ENCODE measurements at places on chromosomes 7 and 10.
A peak's percentile ranks its signal among the peaks of the same experiment; 100 is the strongest.

GRCh38 chr7:116801092-116801710, 61.2 kb upstream of the CAPZA2 start:
- DNase-seq, result no peak

DNA sequence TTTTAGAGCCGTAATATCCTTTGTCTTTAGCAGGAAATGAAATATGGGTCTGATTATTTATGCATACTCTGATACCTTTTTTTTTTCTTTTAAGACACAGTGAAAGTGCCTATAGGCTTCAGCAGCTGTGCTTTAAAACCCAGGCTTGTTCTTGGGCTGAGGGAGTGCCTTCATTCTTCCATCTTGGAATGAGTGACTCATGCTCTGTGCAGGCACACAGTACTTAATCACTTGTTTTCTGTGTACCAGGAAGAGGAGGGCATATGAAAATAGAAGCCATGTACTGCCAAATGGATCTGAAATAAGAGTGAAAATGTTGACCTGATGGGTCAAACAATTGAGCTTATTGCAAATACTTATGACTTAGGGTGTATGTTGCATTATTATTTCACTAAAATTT, 12.0 kb downstream of the INPP5F start:
- no peak for DNase-seq

GRCh38 chr7:99489235-99489634, 10.8 kb downstream of the ZNF394 start:
- no peak for DNase-seq

- DNase-seq, result no peak
These were observed 148.5 kb downstream of the MTERF1 start for GRCh38 chr7:91731976-91732375.

DNA sequence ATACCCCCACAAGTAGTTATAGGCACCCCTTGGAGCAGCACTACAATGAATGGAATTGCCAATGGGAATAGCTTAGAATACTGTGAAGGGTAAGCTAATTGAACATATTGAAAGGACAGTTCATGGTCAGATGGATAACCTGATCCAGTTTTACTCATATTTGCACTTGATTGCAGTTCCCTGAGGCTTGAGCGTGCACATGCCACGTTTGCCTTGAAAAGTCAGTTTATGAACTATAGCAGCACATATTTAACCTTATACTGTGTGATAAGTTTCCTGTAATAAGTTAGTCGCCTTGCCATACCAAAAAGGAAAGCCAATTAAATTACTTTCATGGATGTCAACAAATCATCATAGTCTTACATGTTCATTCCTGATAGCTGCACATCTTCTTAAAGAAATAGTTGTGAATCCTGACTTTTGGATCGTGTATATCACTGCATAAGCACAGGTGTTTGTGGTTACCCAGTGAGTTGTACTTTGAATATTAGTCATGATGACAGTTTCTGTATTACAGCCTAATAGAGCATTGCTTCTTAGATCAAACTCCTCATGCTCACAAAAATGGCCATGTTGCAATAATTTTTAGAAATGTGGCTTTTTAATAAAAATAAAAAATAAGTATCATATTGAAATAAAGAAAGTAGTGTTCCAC, 21.6 kb downstream of the DNTT start:
- DNase-seq, result no peak

GRCh38 chr7:63900394-63901203, 98.0 kb upstream of the ZNF722 start:
- DNase-seq, result peak; percentile 80

DNA sequence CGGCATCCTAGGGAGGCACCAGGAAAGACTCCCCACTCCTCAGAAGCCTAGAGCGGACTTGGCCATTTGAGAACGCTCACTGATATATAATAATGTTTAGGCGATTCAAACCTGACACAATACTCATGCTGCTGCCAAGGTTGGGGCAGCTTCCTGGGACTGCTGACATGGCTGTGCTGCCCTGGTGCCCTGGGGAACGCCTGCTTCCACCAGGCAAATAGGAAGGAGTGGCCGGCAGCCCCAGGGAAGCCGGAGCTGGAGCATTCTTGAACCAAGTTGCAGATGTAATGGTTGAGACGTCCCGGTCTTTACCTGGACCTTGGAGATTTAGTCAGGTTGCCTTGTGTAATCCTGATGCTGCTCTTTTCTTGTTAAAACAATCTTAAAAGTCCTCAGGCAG, 8.8 kb downstream of the GDF10 start:
- DNase-seq, result no peak

DNA sequence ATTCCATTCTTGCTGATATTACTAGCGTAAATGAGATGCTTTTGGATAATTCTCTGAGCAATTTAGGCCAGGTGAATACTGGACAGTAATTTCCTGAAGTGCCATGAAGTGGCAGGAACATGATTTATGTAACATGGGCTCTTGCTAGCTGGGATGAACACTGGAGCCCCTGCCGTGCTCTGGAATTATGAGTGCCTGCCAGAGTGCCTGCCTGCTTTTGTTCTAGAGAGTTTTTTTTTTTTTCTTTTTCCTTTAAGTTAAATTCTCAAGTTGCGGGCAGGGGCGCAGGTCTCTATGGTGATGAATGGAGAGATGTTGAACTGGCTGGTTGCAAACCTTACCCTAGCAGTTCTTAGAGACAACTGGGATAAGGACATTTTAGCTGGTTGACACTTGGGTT, 165.9 kb downstream of the AUTS2 start:
- DNase-seq, result no peak

GRCh38 chr10:127102176-127102575, 94.2 kb downstream of the INSYN2A start:
- DNase-seq, result no peak

- no peak for DNase-seq
These were observed 826.7 kb downstream of the TYW1 start for GRCh38 chr7:67823345-67823744.

DNA sequence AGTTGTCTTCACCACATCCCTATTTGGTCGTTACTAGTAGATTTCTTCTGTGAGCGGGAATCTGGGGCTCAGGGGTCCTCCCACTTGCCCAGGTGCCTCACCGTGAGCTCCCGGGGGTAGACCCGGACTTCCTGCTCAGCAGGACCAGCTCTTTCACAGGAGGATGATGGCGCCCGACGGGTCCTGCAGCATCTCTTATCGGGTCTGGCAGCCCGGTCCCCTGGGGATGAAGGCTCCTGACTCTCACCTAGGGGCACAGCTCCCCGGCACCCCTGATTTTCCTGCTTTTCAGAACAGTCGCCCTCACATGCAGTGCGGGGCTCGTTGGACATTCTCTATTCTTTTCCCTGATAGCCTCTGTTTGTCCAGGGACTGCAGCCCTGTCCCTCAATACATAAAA, 33.0 kb upstream of the SHH start:
- no peak for DNase-seq

GRCh38 chr7:46146454-46147255, 225.6 kb upstream of the IGFBP3 start:
- no peak for DNase-seq

DNA sequence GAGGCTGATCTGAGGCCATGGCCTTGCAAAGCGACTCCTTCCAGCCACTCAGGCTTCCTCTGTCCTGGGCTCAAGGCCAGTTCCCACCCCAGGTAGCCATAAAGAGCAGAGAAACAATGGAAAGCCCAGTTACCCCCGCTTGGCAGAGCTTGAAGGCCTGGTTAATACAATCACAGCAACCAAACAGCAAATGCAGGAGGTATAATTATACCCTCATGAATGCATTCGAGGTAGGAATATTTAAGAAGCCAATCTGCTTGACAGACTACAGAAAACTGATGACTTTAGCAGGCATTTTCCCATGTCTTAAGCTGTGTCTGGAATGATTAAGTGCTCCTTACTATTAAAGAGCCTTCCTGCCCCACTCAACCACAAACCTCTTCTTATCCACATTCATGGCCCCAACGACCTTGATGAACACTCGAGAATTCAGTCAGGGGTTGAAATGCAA, 114.1 kb upstream of the MACROH2A2 start:
- DNase-seq, result no peak

Data from stimulated activated effector memory CD8-positive, alpha-beta T cell treated with anti-CD3 and anti-CD28 coated beads, Interleukin-12 subunit alpha, Interleukin-12 subunit beta, amount 100 ng/mL, for 72 hours (primary cell).